ENCODE measurements at places on chromosomes 11 and 22.

GRCh38 chr11:27085605-27086004, 45.0 kb downstream of the BBOX1 start:
- no peak for DNase-seq

DNA sequence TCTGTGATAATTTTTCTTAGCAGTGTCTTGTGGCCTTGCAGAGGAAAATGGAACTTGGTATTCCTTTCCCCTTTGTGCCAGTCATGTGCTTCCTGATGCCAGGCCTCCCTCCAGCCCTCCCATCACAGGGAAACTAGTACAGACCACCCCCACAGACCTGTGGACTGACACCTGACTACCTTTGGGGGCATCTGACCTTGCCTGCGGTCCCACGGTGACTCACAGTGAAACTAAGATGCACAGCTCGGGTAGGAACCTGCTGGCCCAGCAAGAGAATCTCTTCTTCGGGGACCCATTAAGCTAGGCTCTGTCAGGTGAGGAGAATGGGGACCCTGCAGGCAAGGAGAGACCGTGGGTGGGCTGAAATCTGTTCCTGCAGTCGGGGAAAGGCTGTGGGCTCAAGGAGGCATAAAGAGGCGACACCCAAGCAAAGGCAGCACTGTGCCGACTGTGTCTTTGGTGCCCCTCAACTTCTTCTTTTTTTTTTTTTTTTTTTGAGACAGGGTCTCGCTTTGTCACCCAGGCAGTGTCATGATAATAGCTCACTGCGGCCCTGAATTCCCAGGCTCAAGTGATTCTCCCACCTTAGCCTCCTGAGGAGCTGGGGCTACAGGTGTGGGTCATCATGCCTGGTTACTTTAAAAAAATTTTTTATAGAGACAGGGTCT, 20.8 kb upstream of the PEX26 start:
- no peak for DNase-seq

DNA sequence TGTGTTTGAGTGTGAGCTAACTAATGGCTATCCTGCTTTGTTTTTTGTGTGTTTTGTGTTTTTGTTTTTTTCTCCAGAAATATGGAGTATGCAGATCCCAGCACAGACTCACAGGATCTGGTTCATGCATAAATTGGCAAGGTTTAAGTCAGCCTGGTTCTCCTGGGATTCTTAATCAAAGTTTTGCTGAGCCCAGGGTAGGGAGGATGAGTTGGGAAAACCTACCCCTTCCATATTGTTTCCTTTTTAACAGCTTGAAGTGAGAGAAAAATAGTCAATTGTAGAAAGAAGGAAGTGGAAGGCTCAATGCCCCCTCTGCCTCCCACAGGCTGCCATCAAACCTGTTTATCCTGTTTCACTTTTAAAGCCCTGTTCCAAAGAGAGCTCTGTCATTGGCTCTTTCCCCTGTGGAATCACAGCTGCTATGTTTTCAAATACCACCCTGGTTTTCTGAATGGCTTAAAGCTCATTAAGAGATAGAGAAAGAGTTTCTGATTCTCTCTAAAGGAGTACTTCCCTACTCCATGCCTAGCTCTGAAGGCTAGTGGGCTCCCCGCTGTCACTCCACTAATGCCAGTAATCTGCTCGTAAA, 23.4 kb upstream of the CADM1 start:
- no peak for DNase-seq

DNA sequence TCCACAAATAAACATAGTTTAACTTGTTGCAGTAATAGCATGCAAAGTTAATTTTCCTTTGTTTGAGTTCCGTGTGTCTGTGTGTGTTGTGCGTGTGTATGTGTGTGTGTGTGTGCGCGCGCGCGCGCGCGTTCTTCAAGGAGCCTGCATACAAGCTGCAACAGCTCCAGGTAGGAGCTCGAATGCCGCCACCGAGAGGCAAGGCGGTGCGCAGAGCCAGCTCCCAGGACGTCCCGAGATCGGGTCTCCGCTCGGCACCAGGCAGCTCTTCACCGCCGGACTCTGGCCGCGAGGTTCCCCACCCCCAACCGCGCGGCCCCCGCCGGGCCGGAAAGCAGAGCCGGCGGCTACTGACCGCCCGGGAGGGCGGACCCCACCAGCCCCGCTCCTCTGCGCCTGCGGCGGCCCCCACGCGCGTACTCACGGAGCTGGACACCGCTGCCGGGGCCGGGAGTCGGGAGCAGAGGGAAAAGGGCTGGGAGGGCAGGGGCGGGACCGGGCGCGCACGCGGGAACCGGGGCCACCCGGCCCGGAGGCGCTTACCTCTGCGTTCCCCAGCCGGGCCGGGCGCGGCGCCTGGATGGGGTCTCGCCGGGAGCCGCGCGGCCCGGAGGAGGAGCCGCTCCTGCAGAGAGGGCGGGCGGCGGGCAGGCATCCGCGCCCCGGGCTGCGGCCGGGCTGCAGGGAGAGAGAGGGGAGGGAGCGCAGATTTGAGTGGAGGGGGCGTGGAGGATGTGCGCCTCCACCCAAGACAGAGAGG, 40.4 kb upstream of the AKIP1 start:
- peak; percentile 59 for DNase-seq

GRCh38 chr11:132058211-132058772, 687.9 kb downstream of the NTM start:
- DNase-seq: no peak

DNA sequence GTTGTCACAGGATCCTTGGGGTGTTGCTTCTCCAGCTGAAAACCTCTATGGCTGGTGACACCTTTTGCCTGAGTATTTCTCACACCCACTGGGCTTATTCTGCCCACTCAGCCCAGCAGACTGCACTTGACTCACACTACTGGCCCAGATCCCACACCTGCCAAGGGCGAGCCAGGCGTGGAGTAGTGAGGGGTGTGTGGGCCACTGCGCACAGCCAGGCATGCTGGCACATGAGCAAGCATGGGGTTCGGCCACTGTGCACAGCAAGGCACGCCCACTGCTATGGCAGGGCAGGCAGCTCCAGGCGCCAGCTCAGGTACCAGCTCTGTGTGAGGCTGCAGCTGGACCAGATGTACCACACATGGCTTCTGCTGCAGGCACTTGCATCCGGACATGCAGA, 116.5 kb upstream of the MTNR1B start:
- peak; percentile 8 for DNase-seq

DNA sequence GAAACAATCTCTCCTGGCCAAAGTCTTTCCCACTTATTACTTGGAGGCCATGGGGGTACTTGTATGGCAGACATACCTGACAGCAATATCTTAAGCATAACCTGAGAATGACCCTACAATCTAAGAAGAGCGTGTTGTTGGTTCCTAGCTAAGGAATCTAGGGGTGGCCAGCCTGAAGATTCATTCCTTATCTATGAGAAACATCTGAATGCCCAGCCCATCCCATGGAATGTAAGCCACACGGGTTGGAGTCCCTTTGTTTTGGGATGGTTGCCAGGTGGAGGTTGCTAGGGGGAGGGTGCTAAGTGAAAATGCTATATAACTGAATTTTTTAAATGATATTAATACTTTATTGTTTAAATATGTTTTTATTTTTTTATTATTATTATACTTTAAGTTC, 725.0 kb downstream of the ETS1 start:
- no peak for DNase-seq

GRCh38 chr11:2788168-2789071, 88.6 kb upstream of the KCNQ1OT1 start:
- peak; percentile 14 for DNase-seq

DNA sequence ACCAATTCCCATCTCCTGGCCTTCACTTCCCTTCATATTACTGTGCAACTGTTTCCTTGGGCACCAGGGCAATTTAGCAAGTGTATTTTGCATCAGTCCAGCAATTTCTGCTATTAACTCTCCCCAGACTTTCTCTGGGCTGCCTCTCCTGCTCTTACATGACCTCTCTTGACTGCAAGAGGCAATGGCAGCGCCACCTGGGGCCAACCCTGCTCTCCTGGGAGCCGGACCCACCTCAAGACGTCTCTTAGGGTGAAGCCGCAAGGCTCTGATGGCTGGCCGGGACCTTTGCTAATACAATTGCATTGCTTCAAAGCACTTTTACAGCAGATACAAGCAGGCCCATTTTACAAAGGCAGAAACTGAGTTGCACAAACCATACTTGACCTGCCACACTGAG, 360.2 kb downstream of the CADM1 start:
- DNase-seq: no peak

DNA sequence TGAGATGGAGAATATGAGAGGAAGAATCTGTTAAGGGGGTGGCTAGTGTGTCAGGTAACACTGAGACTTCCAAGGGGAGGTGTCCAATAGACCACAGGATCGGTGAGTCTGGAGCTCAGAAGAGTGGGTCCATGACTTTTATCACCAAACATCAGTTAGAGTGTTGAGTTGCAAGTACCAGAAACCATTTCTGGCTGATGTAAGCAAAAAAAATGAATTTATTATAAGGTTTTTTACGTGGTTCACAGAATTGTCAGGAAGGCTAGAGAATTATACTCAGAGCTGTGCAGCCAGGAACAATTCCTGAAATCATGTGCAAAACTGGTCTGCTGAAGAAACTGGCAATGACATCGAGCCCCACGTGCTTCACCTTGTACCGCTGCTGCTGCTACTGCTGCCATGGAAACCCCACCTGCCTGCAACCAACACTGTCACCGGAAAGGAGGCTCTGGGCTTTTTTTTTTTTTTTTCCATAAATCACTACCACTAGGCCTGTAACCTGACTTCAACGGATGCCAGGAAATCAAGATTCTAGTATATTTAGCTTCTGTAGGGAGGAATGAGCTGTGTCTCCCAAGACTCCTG, 16.6 kb upstream of the STK33 start:
- no peak for DNase-seq

DNA sequence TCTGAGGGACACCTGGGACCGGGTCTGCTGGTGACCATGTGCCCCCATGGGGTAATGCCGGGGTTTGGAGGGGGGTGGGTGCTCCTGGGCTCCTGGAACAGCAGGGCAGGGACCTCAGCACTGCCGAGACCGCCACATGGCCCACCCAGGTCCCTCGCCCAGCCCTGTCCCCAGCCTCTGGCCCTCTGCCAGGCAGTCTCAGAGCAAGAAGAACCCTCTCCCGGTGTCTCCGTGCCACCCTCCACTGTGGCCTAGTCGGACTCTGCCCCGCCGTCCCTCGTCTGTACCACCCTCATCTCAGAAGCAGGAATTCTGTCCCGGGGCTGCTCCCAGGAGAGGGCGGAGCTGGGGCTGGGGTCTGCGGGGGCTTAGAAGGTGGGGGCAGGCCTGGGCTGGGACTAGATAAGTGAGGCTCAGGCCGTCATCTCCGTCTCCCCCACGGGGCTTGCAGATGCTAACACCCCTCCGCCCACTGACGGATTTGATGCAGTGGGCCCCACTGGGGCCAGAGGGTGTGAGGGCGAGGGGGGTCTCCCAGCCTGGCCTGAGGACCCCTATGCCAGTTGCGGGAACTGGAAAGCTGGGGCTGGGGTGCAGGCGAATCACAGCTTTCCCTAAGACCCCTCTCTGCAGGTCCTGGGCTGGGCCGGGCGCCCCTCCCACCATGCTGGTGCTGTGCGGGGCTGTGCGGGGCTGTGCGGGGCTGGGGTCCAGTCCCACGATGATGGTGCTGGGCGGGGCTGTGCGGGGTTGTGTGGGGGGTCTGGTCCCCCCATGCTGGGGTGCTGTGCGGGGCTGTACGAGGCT, 1.1 kb downstream of the MUC5AC start:
- no peak for DNase-seq

DNA sequence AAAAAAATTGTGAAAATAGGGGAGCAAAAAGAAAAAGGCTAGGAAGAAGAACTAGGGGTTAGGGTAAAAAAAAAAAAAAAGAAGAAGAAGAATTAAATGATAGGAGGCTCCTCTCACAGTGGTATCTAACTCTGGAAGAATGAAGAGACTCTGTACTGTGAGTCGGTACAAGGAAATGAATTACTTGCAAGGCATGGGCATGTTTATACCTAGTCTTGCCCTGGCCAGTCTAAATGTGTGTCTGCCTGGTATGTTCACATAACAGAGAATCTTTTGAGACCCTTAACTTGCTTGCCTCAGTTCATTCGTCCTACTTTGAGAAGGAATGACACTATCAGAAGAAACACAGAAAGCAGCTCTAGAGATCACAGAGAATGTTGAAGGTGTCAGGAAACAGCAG, 159.6 kb downstream of the SWAP70 start:
- DNase-seq: no peak

- no peak for DNase-seq
Observed at GRCh38 chr22:49793871-49794270, 33.8 kb downstream of the BRD1 start.

- DNase-seq: no peak
Observed at GRCh38 chr11:112724496-112724790, 236.8 kb upstream of the NCAM1 start.

- DNase-seq: peak; percentile 34
Observed at GRCh38 chr22:21754523-21754922, 18.9 kb upstream of the YPEL1 start.

DNA sequence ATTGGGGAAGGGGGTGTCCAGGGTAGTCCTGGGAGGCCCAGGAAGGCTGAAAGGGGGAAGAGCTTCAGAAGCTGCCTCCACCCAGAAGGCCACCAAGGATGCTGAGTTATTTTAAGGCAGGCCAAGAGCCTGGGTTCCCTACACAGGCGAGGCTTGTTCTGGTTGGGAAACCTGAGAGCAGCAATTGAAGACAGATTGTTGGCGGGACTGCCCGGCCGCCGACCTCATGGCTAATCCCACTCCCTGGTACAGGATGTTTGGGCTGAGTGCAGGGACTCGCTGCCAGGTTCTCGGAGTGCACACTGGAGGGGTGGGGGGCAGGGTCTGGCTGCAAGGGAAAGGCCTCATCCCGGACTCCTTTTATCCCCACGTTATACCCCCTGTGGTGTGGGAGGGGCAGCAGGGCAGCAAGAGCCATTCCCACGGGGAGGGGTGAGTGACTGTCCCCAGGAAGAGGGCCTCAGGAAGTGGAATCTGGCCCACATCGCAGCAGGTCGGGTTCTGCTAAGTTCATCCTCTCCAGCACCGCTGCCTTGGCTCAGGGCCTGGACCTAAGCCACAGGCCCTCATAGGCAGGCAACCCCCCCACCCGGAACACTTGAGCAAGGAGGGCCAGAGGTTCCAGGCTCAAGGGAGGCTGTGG, 43.6 kb upstream of the PRR5 start:
- DNase-seq: peak; percentile 45

DNA sequence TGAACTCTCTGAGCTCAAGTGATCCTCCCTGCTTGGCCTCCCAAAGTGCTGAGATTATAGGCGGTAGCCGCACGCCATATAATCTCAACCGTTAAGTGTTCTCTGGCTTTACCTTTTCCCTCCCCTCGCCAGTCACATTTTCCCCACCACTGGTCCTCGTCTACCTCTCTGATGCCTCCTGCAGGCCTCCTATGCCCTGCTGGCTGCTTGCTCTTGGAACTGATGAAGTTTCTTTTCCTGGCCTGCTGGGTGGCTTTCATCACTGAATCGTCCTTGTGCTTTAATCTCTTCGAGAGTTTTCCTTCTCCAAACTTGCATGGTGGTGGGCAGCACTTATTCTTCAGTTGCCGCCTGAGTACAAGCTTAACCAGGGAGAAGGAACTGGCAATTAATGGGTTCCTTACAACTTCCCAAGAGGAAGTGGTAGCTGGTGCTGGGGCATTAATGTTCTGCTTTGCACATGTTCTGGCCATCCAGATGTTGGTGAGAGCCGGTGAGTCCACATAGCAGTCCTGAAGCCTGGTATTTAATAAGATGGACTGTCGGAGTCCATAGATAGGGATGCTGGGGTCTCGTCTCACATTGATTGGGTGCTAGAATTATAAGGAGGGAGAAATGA, 1.3 kb downstream of the C22orf31 start:
- no peak for DNase-seq

Data from heart right ventricle (tissue), 16 donors.